ENCODE measurements at places on chromosomes 1 and 21. TPM values are rescaled to one million over a fixed set of nuclear protein-coding genes. Genes with fewer than 3 reads are reported as not detected.

DNA sequence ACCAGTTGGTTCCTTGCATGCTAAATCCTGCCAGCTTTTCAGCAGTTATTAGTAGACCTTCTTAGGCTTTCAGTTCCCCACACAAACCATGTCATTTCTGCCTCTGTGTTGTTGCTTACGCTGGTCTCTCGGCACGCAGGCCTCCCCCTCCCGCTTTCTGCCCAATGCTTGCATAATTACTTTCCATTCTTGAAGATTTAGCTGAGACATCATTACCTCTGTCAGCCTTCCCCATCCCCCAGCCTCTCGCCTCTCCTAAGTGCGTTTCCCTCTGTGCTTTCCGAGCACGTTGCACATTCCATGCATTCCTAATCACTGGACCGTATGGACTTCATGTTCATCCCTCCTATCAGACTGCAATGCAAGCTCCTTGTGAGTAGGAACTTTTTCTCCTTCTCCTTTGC lies 26.8 kb downstream of the TSHB start:
- DNase-seq, result no peak
- no peaks in the 10 kb centered on the region for H3K27me3 ChIP-seq
- H3K4me1 ChIP-seq, result no peaks in the 10 kb centered on the region
- no peak overlapping the region for H3K4me3 ChIP-seq

DNA sequence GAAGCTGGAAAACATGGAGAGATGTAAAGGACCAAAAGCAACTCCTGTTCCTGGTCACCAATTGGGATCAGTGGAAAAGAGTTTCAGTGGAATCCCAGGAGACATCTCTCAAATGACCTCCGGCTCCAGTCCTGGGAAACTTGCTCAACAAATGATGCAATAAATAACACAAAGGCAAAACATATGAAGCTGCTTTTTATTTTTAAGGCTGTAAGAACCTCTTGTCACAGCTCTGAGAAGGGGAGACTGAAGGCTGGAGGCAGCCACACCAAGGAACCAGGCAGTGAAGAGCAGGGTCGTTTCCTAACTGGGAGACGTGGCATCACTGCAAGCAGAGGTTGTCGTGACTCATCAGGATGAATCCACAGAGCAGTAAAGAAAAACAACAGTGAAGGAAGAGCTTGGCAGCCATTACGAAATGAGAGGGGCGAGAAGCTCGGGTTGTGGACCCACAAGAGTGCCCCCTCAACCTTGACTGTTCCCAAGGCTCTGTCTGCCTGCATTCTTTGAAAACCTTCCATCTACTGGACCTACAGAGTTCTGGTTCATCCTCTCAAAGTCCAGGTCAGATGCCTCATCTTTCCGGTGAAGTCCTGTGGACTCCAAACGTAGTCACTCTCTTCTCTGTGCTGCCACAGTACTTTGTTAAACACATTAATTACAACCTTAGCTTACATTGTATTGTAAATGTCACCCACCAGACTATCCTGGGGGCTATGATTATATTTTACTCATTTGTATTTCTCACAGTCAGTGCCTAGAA lies 32.1 kb downstream of the JAK1 start:
- DNase-seq, result no peak
- no peaks in the 10 kb centered on the region for H3K27me3 ChIP-seq
- no peaks in the 10 kb centered on the region for H3K36me3 ChIP-seq

- H3K4me3 ChIP-seq, result no peak overlapping the region
- no peak overlapping the region for H3K27ac ChIP-seq
- no peaks in the 10 kb centered on the region for H3K36me3 ChIP-seq
- DNase-seq, result peak; percentile 59
- no peaks in the 10 kb centered on the region for H3K4me1 ChIP-seq
Measured at GRCh38 chr1:2353551-2354438, 37.6 kb downstream of the MORN1 start.

Gene RBM11
- total RNA-seq, result 1.7 TPM

GRCh38 chr1:23558140-23558871 lies 995 bp downstream of the ID3 start:
- H3K27ac ChIP-seq, result peak overlapping the region; percentile 71
- H3K4me3 ChIP-seq, result peak overlapping the region; percentile 93
- H3K27me3 ChIP-seq, result no peaks in the 10 kb centered on the region
- DNase-seq, result peak; percentile 75

Gene MMP23B
- 15.5 TPM for total RNA-seq

Gene SPRR1B
- total RNA-seq, result not detected

GRCh38 chr1:104932030-104932915 lies 1182.6 kb downstream of the AMY1C start:
- no peak overlapping the region for H3K4me3 ChIP-seq
- no peaks in the 10 kb centered on the region for H3K36me3 ChIP-seq
- H3K27me3 ChIP-seq, result no peaks in the 10 kb centered on the region

GRCh38 chr21:42063191-42063570 lies 7.9 kb upstream of the UMODL1 start:
- H3K27ac ChIP-seq, result no peak overlapping the region
- no peaks in the 10 kb centered on the region for H3K36me3 ChIP-seq
- no peaks in the 10 kb centered on the region for H3K4me1 ChIP-seq
- H3K27me3 ChIP-seq, result no peaks in the 10 kb centered on the region
- DNase-seq, result peak; percentile 49
